ENCODE measurements at places on chromosomes 7 and 10.

DNA sequence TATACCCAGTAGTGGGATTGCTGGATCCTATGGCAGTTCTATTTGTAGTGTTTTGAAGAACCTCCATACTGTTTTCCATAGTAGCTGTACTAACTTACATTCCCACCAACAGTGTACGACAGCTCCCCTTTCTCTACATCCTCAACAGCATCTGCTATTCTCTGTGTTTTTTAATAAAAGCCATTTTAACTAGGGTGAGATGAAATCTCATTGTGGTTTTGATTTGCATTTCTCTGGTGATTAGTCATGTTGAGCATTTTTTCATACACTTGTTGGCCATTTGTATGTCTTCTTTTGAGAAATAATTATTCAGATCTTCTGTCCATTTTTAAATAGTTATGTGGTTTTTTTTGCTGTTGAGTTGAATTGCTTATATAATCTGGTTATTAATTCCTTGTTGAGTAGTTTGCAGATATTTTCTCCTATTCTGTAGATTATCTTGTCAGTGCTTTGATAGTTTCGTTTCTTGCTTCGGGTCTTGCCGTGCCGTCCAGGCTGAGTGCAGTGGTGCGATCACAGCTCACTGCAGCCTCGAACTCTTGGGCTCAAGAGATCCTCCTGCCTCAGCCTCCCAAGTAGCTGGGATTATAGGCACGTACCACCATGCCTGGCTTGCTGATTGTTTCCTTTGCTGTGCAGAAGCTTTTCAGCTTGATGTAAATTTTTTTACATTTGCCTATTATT is 12.0 kb downstream of the MTG1 start:
- DNase-seq = no peak

DNA sequence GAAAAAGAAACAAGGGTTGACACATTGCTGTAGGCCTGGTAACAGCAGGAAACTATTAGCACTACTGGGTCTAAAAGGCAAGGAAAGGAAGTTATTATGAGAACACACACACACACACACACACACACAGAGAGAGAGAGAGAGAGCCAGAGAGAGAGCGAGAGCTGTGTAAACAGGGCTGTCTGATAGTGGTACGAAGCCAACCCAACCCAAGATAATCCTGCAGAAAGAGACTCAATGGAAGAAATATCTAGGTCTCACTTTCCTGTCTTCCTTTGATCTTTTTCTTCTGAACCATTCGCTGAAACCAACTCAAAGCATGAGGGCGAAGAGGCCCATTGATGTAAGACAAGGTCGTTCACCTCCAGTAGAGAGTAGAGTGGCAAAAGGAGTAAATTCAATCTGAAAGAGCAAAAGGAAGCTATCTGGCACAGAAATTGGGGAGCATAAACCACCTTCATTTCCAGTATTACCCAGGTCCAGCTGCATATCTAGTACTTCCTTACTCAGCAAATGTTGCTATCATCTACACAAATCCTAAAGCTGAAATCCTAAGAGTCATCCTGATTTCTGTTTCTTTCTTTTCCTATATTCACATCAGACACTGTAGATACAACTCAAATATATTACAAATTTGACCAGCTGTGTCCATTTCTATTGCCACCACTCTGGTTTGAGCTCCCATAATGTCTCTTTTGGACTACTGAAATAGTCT is 110.2 kb downstream of the TMEM26 start:
- DNase-seq = no peak

GRCh38 chr10:44755481-44755880 is 155.7 kb upstream of the TMEM72 start:
- no peak for DNase-seq

- DNase-seq = no peak
These were observed 64.6 kb downstream of the WDFY4 start for GRCh38 chr10:48749254-48749787.

DNA sequence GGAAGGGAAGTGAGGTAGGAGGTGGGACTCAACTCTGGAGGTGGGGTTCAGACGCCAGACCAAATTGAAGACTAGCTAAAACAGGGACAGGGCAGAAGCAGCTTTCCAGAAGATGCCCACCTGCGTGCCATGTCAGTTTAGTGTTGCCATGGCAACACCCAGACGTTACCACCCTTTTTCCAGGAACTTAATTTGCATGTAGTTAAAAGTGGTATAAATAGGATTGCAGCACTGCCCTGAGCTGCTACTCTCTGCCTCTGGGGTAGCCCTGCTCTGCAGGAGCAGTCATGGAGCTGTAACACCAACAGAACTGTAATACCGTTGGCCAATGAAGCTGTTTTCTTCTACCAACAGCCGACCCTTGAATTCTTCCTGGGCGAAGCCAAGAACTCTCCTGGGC is 93.8 kb downstream of the PRKCQ start:
- DNase-seq = no peak

All from cerebellar cortex (tissue), 1 donor.